ENCODE measurements at places on chromosomes 3 and 15.

DNA sequence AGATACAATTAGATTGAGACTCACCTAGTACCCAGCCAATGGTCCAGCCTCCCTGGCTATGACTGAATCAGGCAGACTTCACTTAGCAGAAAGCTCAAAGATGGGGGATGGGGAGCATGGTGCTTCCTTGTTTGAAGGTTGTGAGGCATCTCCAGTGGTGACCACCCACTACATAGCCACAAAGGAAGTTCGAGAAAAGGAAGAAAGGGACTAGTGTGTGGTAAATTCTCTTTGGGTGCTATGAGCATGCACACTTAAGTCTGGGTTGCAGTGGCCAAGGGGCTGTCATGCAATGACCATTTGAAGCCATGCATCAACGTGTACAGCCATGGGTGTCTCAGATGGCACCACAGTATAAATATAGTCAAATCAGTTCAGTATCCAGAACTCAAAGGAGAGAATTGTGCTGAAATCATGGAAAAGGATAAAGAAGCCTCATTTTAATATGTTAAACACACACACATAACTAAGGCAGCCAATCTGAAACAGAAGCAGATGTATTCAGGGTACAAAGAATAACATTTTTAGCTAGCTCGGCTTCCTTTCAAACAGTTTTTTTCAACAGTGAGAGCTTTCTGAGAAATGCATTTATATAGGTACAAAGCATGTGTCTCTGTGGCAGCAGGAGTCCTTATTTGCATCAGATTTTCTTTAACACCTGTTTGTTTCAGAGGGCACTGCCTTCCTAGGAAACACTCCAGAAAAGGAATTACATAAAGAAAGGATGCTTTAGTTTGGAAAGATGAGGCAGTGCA lies 275.5 kb downstream of the GAP43 start:
- DNase-seq: no peak

GRCh38 chr15:78811825-78812183 lies 540 bp upstream of the ADAMTS7 start:
- DNase-seq: no peak

- DNase-seq: no peak
Observed at GRCh38 chr3:153539263-153539662, 377.2 kb downstream of the RAP2B start.

- peak; percentile 42 for DNase-seq
Observed at GRCh38 chr3:151751161-151751560, 17.4 kb downstream of the AADACL2 start.

GRCh38 chr3:13622356-13622755 lies 73.4 kb downstream of the FBLN2 start:
- no peak for DNase-seq

- no peak for DNase-seq
Observed at GRCh38 chr3:145272684-145273083, 888.3 kb downstream of the PLOD2 start.

GRCh38 chr3:80998022-80998421 lies 763.4 kb downstream of the GBE1 start:
- no peak for DNase-seq

GRCh38 chr3:150238048-150238802 lies 169.9 kb upstream of the TSC22D2 start:
- no peak for DNase-seq

- DNase-seq: no peak
Observed at GRCh38 chr3:120650311-120650710, 31.7 kb downstream of the HGD start.

DNA sequence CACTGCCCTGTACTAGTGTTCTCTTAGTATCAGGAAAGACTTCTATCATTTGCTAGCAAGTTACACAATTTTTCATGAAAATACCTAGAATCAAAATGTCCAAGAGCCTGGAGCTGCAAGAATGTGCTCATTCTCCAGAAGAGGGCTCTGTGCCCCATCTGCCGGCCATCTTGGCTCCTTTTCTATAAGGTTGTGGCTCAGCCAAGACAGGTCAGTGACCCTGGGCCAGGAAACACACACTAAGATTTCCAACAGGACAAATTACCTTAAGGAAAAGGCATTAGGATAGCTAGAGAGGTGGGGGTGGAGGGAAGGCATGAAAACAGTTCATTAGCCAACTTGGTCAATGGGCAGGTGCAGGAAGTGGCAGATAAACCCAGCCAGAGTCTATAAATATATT lies 20.7 kb downstream of the TIMP4 start:
- DNase-seq: peak; percentile 32

DNA sequence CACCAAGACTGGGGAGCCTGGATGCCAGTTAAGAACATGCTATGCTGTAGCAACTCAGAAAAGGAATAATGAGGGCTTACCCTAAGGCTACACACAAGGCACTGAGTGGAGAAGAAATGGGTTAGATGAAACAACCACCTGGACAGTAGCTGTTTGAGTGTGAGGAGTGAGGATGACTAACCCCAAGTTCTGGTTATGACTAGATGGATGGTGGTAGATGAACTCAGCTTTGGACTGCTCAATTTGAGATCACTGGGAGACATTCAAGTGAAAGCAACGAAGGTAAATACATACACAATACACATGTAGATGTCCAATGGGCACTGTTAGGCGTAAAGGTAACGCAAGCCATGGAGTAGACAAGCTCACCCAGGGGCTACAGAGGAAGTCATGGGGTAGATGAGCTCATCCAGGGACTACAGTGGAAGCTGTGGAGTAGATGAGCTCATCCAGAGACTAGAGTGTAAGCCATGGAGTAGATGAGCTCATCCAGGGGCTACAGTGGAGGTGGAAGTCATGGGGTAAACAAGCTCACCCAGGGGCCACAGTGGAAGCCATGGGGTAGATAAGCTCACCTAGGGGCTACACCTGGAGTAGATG lies 98.3 kb downstream of the ANO10 start:
- peak; percentile 35 for DNase-seq

- DNase-seq: no peak
Observed at GRCh38 chr3:39254806-39255449, 24.9 kb downstream of the CX3CR1 start.

GRCh38 chr3:179526989-179527391 lies 35.7 kb upstream of the ACTL6A start:
- no peak for DNase-seq

GRCh38 chr15:89823836-89824606 lies 9.4 kb upstream of the ANPEP start:
- no peak for DNase-seq

- no peak for DNase-seq
Observed at GRCh38 chr3:16132190-16132589, 42.3 kb upstream of the GALNT15 start.

GRCh38 chr15:70299931-70300869 lies 202.5 kb upstream of the TLE3 start:
- no peak for DNase-seq

DNA sequence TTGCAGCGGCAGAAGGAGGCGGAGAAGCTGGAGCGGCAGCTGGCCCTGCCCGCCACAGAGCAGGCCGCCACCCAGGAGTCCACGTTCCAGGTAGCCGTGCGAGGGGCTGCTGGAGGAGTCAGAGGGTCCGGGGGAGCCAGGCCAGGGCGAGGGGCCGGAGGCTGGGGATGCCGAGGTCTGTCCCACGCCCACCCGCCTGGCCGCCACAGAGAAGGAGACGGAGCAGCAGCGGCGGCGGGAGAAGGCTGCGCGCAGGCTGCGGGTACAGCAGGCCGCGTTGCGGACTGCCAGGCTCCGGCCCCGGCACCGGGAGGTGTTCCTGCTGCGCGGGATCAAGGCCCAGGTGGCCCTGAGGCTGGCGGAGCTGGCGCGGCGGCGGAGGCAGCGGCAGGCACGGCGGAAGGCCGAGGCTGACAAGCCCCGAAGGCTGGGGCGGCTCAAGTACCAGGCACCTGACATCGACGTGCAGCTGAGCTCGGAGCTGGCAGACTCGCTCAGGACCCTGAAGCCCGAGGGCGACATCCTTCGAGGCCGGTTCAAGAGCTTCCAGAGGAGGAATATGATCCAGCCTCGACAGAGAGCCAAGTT lies 625.0 kb downstream of the MCTP2 start:
- DNase-seq: no peak

- no peak for DNase-seq
Observed at GRCh38 chr15:100901702-100902435, 17.3 kb upstream of the LRRK1 start.

DNA sequence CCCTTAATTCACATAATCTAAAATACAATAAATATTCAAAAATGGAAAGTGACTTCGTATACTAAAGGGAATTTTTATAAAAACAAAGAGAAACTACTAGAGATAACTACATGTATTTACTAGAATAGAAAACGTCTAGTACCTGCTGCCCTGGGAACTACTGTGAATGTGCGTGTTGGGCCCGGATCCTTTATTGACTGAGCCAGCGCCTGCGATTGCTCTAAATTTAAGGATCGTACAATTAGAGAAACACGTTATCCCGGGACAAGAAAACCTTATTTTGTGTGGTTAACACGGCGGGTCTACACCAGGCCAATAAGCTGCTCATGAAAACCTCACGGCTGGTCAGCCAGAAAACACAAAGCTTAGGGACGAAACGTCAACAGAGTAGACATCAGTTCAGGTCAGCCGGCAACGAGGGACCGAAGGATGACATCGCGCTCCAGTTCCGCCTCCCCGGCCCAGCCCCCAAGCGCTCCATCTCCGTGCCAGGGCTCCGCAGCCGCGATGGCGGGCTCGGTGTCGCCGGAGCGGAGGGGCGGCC lies 555 bp downstream of the TM2D3 start:
- no peak for DNase-seq

DNA sequence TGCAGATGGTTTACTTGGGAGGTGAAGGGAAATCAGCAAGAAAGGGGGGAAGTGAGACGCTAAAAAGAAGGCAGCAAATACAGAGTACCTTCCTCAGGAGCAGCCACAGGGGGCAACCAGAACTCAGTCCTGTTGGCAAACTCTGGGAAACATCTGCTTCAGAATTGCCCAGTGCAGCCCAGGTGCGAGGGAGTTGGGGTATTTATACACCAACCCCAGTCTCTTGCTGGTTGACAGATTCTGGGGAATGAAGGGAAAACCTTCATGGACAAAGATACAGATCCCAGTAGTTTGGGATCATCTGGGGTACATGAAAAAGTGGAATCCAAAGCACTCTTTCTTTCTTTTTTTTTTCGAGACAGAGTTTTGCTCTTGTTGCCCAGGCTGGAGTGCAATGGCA lies 25.3 kb upstream of the PGPEP1L start:
- DNase-seq: no peak

DNA sequence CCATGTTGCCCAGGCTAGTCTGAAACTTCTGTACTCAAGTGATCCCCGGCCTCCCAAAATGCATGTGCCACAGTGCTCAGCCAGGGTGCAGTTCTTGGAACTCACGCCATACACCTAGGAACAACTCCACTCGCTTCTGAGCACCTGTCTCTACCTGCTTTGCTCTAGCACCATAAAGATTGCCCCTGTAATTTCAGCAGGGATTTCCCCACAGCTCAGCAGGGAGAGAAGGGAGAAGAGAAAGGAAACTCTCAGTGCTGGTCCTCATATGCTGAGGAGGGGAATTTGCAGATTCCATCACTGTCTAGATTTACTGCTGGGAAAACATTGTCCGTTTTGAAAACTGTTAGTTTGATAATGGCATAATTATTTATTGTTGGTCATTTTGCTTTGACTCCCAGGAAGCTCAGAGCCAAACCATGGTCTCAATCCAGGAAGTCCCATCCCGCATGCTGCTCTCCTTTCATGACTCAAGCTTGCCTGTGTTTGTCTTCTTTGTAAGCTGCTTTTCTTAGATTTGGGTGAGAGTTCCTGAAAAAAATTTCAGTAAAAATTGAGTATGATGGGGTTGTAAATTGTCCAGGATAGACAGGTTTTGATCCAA lies 24.2 kb downstream of the TRIM71 start:
- no peak for DNase-seq

DNA sequence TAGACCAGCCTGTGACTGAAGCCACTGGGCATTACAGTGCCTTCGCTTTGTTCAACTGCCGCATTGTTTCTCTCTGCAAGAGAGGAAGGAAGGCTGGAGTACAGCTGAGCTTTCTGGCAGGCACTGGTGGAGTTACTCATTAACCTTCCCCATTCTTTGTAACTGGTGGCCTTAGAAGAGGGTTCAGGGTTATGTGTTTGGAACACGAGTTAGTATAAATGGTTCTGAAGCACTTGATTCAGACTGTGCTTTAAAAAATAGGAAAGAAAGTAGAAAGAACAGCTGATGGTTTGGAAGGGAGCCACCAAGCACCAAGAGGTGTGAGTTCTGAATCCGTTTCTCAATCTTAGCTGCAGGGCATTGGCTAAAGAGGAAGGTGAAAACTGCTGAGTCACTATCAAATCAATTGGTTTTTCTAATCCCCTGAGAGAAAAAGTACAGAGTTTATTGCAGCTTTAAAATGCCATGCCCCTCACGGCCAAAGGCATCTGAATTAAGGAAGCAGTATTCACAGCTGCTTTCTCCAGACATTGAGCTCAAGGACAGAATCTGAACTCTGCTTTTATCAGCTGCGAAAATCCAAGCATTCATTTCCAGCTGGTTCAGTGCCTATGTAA lies 3.6 kb downstream of the HGD start:
- peak; percentile 68 for DNase-seq

- DNase-seq: no peak
Observed at GRCh38 chr3:159948429-159949144, 40.0 kb upstream of the IL12A start.

DNA sequence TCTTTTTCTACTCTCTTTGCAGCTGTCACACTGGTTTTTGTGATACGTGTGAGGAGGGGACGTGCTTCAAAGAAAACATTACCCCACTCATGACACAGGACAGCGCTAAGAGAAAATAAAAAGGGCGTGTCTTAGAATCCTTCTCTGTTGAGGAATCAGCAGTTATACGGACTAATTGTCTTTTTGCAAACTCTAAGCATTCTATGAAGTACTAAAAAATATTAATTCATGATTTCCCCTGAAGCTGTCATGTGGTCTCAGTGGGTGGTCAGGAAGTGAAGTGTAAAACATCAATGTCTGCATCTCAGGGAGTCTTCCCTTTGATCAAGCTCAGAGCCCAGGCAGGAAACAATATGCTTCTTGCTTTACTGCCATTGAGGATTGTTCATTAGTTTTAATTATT lies 117.5 kb upstream of the CRBN start:
- no peak for DNase-seq

GRCh38 chr3:28669870-28670269 lies 321.2 kb upstream of the AZI2 start:
- no peak for DNase-seq

- DNase-seq: no peak
Observed at GRCh38 chr15:65209701-65210643, 1.3 kb downstream of the CILP start.

- peak; percentile 33 for DNase-seq
Observed at GRCh38 chr15:25710184-25710583, 152.9 kb downstream of the ATP10A start.

DNA sequence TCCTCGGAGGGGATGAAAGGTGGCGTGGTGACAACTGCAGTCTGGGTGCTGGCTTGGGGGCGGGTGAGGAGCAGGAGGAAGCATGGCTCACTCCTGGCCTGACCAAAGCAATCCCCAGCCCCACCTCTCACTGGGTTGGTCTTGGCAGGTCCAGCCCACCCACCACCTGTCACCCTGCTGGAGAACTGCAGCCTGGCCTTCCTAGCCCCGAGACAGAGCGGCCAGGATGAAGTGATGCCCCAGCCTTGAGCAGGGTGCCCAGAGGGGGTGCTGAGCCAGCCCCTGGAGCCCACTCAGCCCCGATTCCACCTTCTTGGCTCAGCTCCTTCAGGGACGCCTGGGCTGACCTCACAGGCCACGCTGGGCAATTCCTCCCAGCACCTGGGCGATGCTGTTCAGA lies 89.9 kb downstream of the IQSEC1 start:
- no peak for DNase-seq

Measured in inflammatory macrophage treated with lipopolysaccharide for 1 hour (primary cell).